ENCODE measurements at places on chromosomes 6 and 20.

DNA sequence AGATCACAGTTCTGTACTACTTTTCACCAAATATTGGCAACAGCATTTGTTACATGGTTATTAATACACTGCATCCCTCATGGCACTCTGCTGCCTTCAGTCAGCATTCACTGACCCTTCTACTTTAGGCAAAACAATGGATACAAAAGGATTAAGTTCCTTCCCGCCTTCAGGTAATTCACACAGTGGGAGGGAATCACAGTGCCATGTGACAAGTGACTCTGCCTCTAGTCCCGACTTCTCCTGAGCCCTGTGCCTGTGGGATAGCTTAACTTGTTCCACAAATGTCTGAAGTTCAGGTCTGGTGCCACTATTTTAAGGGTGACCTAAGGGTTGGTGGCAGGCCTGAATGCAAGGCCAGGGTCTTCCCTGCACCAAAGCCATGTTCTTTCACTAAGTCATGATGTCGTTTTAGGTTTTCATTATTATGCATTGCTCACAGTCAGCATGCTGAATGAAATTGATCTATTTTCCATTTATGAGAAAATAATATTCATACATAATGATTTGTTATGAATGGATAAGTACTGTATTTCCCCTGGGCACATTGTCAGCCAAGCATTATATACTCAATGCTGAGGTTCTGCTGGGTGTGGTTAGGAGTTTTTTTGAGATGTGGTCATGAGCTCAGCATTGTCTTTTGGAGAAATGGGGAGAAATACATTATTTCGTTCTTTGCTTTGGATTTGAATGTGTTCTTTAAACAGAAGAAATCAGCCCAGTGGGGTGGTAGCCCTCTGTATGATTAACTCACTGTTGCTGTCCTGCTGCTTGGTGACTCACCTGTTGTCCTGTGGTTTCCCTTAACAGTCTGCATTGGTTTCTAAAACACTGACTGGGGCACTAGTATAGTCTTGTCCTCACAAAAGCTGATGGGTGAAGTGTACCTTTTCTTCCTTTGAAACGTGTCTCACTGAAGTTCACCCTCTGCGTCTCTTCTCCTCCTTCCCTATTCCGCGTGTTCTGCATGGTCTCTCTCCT is 66.4 kb downstream of the AFDN start:
- peak; percentile 58 for DNase-seq

- DNase-seq: no peak
Observed at GRCh38 chr6:142235272-142235671, 66.5 kb upstream of the ADGRG6 start.

GRCh38 chr6:101711518-101711917 is 318.0 kb downstream of the GRIK2 start:
- no peak for DNase-seq

- no peak for DNase-seq
Observed at GRCh38 chr20:57470212-57470522, 54.8 kb downstream of the CTCFL start.

- DNase-seq: no peak
Observed at GRCh38 chr6:92586236-92586977, 833.0 kb downstream of the EPHA7 start.

DNA sequence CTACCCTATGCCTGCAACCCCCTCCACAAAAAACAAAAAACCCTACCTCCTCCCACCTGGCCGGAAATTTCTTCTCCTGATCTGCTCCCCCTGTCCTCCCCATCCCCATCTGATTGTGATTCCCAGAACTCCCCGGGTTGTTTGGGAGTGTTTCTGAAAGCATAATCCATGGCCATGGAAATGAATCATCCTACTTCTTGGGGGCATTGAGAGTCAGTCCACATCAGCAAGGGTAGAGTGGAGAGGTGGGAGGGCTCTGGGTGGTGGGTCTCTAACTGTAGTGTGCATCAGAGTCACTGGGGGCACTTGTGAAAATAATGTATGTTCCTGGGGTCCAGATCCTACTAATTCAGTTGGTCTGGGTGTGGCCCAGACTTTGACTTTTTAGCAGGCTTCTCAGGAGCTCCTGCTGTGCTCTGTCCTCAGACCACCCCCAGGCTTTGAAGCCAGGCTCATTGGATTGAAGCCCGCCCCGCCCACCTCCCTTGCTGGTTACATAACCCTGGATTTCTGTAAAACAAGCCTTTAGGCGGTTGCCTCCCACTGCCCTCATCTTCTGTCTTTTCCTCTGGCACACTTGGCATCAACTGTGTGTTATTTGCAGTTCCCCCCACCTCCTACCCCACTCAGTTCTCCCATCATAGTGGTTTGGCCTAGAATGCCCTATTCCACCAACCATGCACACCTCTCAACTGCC is 10.5 kb downstream of the PIGT start:
- DNase-seq: no peak

DNA sequence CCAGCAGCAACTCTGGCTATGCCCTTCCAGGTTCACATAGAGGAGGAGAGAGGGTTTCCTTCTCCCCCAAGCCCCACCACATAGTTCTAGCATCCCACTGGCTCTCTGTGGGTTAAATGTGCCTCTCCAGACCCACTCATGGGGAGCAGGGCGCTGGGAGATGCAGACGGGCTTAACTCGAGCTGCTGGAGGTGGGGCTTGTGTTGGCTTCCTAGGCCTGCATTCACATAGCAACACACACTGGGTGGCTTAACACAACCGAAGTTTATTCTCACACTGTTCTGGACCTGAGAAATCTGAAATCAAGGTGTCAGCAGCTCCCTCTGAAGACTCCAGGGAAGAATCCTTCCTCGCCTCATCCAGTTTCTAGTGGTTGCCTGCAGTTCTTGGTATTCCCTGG is 33.6 kb downstream of the SLC2A10 start:
- no peak for DNase-seq

GRCh38 chr6:149289192-149289781 is 28.2 kb upstream of the TAB2 start:
- DNase-seq: no peak

- no peak for DNase-seq
Observed at GRCh38 chr6:140480852-140481251, 1106.4 kb upstream of the CITED2 start.

DNA sequence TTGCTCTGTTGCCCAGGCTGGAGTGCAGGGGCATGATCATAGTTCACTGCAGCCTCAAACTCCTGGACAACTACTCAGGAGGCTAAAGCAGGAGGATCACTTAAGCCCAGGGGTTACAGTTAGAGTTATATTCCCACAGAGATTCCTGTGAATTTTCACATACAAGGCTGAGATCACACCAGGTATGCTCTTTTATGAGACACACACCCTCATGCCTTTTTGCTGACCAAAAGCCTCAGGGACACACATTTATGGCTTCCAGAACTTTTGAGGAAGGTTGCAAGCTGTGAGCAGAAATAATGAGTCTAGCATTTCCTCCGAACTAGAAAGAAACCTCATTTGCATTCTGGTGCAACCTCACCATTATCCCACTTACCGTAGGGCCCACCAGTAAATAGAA is 370.5 kb upstream of the ARID1B start:
- no peak for DNase-seq
